ENCODE measurements at places on chromosomes 2 and 18.
A peak's percentile ranks its signal among the peaks of the same experiment; 100 is the strongest.

DNA sequence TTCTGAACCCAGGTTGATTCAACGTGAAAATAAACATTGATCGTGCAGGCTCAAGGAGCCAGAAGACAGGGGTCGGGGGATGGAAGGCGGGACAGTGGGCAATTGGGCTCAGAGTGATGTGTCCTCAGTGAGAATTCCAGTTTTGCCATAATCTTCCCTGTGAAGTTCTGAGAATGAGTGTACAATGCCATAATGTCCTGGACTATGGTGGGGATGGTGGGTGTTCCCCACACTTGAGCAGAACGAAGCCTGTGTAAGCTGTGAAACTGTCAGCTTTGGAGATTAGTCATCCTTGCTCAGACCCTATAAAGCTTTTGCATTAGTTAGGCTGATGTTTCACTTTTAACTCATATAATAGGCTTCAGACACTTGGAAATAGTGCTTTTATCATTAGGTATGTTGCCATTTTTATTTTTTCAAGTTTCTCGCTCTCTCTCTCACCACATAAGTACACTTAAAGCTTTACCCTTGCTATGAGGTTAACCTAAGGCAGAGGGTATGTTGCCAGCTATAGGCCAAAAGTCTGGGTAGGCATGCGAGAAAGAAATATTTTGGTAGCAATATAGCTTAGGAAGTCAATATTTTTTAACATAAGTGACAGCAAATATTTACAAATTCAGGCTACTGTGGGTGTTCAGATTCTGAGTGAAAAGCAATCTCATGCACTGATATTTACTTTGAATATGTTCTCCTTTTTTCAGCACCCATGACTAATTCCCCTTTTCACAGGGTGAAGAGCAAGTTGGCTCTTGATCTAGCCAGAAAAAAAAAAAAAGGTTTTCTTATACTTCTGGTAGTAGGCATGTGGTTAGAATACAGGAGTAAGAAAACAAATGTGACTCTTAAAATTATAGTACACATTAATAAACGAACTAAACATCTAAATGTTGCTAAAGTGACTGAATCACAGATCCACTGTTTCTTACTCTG is 47.2 kb downstream of the CDC42EP3 start:
- DNase-seq, result peak; percentile 44

DNA sequence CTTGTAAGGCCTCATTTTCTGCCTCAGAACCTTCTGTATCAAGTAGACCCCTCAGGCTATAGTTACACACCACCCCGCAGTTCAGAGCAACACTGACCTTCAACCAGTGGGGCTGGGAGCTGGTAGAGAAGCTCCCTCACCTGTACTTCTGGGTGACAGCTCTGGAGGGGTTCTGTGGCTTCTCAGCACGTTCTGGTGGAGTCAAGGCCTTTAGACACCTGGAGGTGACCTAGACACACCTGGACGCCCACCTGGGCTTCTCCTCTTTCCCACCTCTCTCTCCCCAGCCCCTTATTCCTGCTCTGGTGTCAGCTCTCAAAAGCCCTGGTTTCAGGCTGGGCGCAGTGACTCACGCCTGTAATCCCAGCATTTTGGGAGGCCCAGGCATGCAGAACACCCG is 7.3 kb upstream of the CIB4 start:
- no peak for DNase-seq

- no peak for DNase-seq
These were observed 1267.6 kb upstream of the PIK3C3 start for GRCh38 chr18:40687399-40687798.

DNA sequence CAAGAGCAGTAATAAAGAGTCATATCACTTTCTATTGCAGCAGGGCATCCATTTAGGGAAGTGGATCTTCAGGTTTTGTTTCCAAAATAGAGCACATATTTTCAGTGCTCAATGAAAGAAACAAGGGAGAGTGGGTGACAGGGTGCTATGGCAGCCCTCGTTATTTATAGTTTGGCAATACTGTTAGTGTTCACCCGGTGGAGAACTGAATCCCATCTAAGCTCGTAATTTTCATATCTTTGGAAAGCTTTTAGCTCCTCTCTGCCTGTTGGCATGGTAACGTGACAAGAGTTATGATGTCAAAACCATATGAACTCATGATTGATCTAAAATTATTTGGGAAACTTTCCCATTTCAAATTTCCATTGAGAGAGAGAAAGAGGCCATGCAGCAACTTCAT is 331.9 kb downstream of the LRRTM1 start:
- no peak for DNase-seq

DNA sequence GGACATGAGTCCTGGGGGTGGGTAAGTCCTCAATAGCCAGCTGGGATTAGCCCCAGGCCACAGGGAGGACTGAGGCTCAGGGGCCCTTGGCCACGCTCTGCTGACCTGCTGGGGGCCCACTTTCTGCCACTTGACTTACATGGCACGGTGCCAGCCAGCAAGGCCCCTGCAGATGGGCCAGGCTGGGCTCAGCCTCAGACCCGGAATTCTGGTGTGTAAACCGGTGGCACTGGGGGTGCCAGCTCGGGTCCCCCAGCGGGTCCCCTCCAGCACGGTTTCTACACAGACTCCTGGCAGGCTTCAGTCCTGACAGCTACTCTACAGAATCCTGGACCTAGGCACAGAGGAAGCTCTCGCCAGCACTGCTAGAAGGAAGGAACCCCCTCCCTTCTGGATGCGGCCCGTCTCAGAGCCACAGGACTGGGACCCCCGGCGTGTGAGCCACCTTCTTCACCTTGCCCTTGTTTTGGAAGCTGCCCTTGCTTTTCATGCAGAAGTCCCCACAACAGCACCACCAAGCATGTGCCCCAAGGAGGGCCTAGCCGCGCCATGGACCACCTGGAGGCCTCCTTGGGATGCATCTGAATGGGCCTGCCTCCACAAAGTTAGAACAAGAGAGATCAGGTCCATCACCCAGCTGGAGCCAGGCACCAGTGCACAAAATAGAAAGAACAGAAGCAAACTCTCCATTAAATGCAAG is 8.0 kb downstream of the HDAC4 start:
- DNase-seq, result no peak

DNA sequence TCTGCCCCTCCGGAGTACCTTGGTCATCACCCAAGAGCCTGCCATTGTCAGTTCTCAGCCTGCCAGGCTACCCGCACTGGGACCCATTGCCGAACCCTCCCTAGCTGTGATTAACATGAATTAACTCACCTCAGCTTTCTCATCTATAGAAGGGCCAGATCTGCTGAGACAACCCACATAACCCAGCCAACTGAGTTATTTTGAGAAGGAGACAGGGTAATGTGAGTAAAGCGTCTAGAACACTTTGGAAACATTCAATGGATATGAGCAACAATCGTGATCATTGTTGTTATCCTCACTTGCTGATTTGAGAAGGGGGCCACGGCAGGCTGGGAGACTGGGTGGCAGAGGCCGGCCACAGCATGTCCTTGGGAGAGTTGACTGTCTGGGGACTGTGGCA is 196.8 kb downstream of the GLI2 start:
- DNase-seq, result no peak

DNA sequence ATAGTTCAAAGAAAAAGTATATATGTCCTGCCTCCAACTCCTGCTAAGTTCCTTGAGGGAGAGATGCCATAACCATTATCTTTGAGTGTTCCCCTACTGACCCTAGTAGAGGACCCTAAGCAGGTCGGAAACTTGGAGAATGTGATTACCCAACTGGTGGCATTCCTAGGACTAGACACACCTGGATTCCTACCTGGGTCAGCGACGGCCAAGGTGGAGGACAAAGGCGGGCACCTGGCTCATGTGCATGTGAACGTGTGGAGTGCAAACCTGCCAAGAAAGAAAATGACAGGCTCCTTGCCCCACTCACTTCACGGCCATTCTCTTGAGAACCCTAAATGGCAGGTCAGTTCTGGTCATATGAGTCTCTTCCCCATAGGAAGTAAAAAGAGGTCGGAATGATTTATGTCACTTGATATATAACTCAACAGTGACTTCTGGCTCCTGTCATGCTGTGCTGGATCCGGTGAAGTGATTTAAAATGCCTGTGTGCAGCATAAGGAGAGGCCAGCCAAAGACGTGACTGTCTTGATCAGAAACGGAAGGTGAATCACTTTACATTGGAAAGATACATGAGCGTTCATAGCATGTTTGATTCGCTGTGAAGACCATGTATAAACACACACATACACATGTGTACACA is 371.6 kb downstream of the EIPR1 start:
- no peak for DNase-seq

Data from CD4-positive, alpha-beta T cell treated with Interleukin-6 for 4 hours (primary cell).